Activated naive CD4-positive, alpha-beta T cell treated with anti-CD3 and anti-CD28 coated beads, Interleukin-2, amount 50 U/mL, for 16 hours (primary cell): ENCODE measurements at places on chromosomes 1 and 21.

DNA sequence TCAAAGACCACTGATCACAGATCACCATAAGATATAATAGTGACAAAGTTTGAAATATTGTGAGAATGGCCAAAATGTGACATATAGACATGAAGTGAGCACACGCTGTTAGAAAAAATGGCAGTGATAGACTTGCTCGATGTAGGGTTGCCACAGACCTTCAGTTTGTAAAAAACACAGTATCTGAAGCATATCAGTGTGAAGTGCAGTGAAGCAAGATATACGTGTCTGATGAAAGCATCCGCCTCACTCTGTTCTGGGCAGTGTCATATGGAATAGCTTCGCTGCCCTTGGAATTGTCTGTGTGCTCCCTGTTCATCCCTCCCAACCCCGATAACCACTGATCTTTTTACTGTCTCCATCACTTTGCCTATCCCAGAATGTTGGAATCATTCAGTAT, 50.7 kb downstream of the GALNT2 start:
- DNase-seq: no peak

- no peak for DNase-seq
These were observed 7.8 kb downstream of the UBE2G2 start for GRCh38 chr21:44793592-44794374.

GRCh38 chr1:14724246-14724645, 125.8 kb downstream of the KAZN start:
- no peak for DNase-seq

GRCh38 chr1:230064283-230064682, 2.8 kb upstream of the GALNT2 start:
- no peak for DNase-seq

GRCh38 chr21:26433386-26433785, 139.7 kb downstream of the CYYR1 start:
- no peak for DNase-seq

GRCh38 chr1:107695341-107695740, 269.6 kb downstream of the VAV3 start:
- DNase-seq: no peak

DNA sequence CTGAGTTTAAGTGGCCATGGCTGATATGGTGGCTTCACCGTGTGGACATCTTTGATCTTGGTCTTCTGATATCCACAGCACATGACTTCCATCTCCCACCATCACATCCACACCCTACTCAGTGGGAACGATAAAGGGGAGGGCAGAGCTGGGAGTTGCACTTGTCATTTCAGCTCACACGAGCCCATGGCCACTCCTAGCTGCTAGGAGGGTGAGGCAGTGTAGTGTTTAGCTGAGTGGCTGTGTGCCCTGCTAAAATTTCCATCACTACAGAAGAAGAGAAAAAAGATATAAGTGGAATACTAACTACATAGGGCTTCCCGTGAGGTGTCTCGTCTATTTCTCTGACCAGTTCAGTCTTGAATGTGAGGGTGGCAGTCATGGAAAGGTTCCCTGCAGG, 123.3 kb upstream of the EDN2 start:
- DNase-seq: no peak

GRCh38 chr1:154500533-154500932, 1.5 kb upstream of the TDRD10 start:
- DNase-seq: no peak

DNA sequence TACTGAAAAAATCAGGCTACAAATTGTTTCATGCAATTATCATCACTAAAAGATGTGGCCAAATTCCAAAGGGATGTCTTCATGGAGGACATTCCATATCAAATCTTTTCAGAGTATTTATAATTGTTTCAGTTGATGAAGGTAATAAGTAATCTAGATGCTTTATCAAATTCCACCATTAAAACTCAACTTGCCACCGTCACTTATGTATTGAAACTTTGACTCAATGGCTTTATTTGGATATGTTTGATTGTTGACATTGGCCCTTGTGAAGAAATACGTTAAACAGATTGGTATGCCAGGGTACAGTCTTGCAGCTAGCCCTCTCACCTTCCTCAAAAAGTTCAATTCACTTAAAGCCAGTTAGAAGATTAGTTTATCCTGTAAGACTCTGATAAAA, 32.2 kb upstream of the PALMD start:
- no peak for DNase-seq

DNA sequence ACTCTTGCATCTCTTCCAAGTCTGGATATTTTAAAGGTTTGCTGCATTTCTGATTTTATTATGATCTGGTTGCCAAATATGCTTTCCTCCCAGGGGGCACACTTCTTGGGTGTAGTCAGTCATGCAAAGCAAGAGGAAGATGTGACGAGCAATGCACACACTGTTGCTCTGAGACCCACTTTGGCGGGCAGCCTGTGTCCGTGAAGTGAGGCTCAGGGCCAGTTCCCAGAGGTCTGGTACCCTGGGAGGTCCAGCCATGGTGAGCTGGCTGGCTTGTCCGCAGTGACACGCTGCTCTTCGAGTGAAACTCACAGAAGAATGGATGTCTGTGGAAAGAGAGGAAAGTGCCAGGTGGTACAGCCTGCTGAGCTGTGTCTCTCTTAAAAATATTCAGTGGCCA, 52.8 kb upstream of the EDN2 start:
- DNase-seq: no peak

- no peak for DNase-seq
These were observed 14.8 kb upstream of the ZDHHC18 start for GRCh38 chr1:26811708-26812107.

DNA sequence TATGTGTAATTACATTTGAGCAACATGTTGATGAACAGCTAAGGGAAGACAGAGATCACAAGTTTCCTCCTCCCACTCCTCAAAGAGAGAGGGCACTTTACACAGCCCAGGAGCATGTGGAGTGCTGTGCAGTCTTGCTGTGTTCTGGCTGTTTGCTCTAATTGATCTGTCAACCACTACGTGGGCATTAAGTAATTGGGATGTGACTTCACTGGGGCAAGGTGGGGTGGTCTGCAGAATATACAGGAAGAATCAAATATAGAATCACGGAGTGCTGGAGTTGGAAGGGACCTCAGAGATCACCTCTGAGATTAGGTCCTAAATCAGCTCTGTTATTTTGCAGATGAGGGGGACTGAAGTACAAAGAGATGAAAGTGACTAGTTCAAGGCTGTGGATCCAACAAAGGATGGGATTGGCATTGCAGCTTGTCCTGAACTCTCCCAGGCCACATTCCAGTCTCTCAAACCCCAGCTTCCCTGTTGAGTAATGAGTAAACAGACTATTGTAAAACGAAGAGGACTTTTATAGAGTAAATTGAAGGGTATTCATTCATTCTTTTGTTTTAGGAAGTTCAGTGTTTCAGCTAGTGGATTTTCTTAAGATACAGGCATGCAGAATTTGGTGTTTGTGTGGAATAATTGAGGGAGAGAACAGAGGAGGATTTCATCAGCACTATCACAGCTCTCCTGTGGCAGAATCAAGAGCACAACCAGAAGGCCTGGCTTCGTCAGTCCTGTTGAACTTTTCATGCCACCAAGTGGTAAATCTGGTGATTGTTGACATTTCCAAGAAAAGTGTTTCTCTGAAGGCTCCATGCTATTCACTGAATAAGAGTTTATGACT, 22.4 kb downstream of the NOS1AP start:
- DNase-seq: no peak

DNA sequence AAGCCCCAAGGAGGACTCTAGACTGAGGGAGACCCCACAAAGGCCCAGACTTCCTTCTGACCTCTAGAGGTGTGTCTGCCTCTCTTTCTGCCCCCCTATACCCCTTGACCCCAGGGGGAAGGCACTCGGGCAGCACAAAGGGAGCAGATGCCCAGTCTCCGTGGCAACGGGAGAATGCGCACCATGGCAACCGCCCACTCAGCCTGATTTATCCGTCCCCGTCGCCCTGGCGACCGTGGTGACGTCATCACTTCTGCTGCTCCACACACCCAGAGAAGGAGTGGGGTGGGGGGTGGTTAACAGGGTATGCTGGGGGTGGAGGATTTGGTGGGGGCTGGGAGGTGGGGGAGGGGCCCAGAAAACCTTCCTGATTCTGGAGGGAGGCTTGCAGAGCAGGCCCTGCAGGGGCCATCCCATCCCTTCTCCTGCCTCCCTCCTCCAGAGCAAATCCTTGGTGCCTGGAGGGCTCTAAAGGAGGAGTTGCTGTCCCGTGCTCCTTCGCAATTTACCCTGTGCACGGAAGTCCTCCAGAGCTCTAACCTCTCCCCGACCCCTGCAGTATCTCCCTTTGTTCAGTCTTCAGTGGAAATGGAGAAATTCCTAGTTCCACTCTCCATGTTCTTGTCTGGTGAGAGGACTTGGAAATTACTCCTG, 6.3 kb downstream of the CELF3 start:
- DNase-seq: no peak
